ENCODE measurements at places on chromosomes 4 and X.

DNA sequence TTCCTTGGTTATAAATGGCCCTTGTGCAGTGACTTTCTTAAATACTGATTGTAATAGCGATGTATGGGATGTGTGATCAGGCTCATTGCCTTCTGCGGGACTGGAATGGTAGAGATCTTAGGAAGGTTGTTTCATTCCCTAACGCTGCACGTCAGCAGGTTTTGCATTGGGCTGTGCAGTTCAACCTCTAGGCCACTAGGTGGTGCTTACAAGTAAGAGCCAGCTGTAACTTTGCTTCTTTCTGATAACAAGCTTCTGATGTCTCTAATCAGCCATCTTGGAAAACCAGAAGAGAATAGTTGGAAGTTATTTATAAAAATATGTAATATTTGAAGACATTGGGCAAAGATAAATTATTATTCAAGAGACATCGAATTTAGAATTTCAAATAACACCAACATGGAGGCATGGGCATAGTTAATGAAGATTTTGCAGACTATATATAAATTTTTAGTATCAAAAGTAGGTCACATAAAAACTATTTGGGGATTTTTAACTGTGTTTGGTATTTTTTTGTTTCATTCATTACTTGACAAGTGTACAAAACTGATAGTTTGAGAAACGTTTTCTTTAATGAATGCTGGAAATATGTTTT, 339.7 kb upstream of the PCDH7 start:
- no peak for DNase-seq

- DNase-seq = no peak
Observed at GRCh38 chr4:118842055-118842454, 6.1 kb upstream of the SEC24D start.

DNA sequence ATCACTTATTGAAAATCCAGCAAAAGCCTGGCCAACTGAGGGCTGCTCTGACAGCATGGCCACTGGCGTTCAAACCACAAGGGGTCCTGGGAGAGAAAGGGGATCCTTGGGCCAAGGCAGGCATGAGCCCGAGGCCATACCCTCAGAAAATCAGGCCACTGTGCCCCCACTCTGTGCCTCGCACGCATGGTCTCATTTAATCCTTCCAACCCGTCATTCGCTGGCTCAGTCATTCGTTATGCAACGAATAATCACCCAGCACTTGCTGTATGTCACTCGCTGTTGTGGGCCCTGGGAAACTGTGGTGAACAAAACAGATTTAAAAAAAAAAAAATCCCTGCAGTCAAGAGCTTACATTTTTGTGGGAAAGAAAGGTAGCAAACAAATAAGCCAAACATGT, 112.7 kb downstream of the BCOR start:
- DNase-seq = no peak

DNA sequence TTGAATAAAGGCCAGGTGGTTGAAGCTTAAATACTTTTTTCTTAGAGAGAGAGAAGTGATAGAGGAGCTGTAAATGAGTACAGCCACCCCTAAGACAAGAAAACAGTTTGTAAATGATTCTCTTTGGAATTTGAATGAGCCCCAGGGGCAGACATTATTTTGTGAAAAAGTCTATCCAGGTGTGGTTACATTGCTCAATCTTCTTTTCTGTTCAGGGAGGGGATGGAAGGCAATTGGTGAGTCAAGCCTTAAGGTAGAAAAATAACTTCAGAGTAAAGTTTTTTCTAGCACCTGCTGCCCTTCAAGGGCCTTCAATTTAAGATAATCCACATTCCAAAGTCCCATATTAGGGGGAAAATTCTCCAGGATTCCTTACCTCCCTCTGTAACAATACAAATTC, 646.7 kb downstream of the PDHA2 start:
- no peak for DNase-seq

- DNase-seq = no peak
Observed at GRCh38 chrX:129781680-129782495, 2.1 kb downstream of the SASH3 start.

GRCh38 chr4:51825341-51825740, 17.6 kb upstream of the DCUN1D4 start:
- no peak for DNase-seq

DNA sequence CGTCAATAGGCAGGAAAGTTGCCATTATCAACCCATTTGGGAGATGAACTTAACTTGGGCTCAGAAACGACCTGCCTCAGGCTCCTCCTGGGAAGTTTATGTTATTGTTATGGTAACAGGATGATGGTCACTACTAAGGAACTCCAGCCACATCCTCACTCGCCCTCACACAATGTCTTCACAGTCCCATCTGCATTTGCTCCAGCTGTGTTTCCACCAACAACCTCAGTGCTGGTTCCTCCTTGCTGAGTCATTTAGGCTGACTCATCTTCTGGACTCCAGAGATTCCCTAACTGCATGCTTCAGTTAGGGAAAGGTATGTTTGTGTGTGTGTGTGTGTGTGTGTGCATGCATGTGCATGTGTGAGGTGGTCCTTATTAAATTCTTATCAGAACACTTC, 293.4 kb upstream of the BOD1L1 start:
- no peak for DNase-seq

- DNase-seq = no peak
Observed at GRCh38 chrX:22974616-22975015, 25.1 kb upstream of the DDX53 start.

DNA sequence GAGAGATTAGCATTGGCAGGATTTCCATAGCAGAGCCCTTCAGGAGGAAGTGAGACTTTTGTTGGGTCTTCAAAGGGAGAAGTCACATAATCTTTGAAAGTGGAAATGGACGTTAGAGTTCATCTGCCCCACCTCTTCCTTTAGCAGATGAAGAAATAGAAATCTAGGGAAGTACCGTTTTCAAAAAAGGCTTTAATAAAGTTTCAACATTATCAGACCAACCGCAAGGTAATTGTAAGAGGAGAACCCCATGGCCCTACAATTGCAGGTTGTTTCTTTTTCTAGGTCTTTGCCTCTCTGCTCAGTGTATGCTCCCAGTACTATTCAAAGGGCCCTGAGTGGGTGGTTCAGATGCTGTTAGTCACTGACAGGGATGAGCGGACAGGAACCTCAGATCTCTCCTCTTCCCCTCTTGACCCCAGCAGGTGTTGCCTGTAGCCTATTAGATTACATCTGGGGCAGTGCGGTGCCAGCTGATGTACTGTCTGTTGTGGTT, 48.6 kb upstream of the AP1S2 start:
- DNase-seq = no peak

GRCh38 chr4:38889143-38889542, 21.5 kb downstream of the FAM114A1 start:
- no peak for DNase-seq

DNA sequence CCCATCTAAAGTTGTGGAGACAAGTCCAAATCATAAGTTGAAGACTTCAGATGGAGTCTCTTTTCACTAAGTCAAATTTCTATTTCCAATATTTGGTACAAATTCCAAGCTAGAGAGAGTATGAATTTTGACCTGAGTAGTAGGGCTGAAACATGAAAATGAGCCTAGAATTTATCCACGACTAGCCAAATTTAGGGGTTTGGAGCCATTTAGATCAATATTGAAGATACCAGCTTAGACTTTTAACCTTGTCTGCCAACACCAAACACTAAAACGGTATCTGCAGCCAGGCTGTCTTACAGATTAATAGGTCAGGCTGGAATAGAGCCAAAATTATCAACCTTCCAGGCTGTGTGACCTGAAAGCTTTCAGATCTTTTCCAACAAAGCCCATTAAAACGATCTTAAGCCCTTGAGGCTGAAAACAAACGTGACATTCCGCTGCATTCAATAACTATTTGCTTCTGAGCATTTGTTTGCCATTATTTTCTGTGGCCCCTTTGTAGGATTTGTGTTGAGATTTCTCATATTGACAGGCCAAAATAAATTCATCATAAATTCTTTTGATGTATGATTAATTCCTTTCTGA, 268.7 kb upstream of the DKK2 start:
- no peak for DNase-seq

GRCh38 chrX:110403441-110404238, 45.0 kb downstream of the RTL9 start:
- no peak for DNase-seq

GRCh38 chr4:71186566-71187403, 152.0 kb upstream of the SLC4A4 start:
- DNase-seq = peak; percentile 2

DNA sequence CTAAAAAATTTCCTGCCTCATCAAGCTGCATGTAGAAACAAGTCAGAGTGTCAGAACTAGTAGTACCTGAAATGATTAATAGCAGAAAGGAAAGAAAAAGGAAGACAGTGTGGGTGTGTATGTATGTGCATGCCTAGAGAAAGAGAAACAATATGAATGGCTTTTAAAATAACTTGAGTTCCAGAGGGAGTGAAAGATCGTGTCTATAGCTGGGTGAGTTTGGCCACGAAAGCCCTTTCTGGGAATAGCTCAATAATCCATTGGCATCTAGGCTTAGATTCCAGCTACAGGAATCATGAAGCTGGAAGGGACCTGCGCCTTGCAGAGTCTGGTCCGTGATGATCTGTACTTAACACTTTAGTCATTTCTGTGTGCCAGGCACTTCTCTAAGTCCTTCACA, 195.6 kb downstream of the RAPGEF2 start:
- DNase-seq = no peak

DNA sequence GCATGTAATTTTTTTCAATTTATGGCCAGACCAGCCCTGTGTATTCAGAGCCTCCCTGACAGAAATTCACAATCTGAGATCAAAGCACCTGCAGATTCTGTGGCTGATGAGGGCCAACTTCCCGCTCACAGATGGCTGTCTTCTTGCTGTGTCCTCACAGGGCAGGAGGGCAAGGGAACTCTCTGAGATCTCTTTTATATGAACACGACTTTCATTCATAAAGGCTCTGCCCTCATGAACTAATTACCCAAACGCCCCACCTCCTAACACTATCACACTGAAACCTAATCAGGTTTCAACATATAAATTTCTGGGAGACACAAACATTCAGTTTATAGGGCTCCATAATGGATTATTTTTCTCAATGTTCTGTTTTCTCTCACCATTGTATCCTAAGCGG, 192.6 kb downstream of the NWD2 start:
- DNase-seq = no peak

DNA sequence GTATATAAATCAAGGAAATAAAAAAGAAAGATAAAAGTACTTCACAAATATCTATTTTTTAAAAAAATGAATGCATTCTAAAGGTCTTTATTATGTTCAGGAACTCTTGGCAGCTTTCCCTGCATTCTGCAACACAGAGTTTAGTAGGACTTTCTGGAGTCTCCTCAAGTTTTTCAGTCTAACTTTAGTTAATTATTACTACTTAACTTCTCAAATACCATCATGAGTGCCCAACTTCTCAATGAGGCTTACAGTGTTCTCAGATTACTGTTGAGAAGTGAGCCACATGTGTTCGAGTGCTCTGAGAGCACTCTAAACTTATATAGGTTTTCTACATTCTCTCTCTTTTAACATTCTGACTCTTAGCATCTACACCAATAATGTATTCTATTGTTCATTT, 1852.9 kb upstream of the PCDH10 start:
- no peak for DNase-seq

GRCh38 chrX:4243759-4244158, 530.3 kb upstream of the PRKX start:
- DNase-seq = no peak

DNA sequence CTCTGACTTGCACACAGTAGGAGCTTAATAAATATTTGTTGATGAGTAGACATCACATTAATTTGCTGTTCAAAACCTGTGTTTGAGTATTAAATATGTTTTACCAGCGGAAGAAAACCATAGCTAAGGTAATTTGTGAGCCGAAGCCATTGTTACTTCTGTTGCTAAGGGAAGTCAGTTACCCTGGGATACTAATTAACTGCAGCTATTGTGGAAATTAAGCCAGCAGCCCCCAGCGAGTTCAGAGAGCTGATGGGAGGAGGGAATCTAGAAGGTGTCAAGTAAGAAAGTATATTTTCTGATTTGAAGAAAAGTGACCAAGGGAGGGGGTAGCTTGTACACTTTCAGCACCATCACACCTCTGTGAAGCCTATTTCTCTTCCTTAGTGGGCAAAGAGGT, 76.7 kb upstream of the IGSF1 start:
- DNase-seq = no peak

DNA sequence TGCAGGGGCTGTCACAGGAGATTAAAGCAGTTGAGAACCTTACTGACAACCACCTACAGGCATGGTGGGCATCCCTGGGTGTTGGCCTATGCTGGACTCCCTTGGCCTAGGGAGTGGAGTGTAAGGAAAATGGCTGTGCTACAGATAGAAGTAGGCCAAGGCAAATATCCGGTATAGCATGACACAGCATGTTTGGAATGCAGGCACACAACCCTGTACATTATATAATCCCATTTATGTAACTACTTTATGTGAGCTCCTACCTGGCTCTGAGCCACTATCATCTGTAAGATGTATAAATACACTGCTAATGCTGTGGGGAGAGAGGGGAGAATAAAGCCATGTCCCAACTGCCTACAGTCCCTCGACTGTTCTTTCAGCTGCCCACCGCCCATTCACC, 38.7 kb upstream of the KCTD8 start:
- DNase-seq = no peak

DNA sequence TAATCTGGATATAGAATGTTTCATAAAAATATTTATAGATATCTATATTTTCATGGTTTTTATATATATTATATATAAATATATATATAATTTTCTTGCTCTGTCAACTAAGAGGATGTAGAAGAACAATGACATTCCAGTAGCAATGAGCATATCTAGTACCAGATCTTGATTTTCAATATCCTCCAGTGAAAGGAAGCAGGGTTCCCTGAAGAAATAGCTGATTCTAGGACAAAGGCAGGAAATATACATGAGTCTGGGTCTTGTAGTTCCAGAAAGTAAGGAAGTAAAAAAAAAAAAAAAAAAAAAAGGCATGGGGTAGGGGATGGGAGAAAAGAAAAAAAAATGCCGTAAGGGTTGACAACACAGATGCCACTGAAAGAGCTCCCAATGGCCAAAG, 241.4 kb downstream of the RASL11B start:
- DNase-seq = no peak

GRCh38 chr4:146275370-146275769, 61.0 kb downstream of the REELD1 start:
- DNase-seq = no peak

- no peak for DNase-seq
Observed at GRCh38 chrX:9515489-9515888, 50.6 kb downstream of the TBL1X start.

- DNase-seq = no peak
Observed at GRCh38 chrX:37871626-37872302, 24.4 kb upstream of the DYNLT3 start.

DNA sequence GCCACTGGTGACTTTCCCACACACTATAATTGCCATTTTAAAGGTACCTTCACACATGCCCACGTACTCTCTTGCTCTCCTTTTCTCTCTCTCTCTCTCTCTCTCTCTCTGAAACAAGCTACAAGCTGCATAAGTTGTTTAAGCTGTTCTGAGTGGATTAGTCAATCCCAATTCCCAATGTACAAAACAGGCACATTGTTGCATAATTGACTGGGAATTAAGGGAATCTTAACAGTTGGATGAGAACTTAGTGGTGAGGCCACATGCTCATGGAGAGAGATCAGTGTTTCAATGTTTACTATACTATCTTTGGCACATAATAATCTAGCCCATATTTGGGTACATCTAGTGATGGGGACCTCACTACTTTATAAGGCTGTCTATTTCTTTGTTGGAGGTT, 123.3 kb downstream of the ARHGEF9 start:
- DNase-seq = no peak

Measured in effector CD4-positive, alpha-beta T cell (primary cell).